ENCODE measurements at places on chromosomes 12 and 14. TPM values are rescaled to one million over a fixed set of nuclear protein-coding genes. Genes with fewer than 3 reads are reported as not detected.

PIWIL1 gene
- not detected for total RNA-seq

KCNA5 gene
- not detected for total RNA-seq

SAMD4A gene
- total RNA-seq: 2.9 TPM

LHX5 gene
- not detected for total RNA-seq

SLC7A8 gene
- total RNA-seq: not detected

DPY19L2 gene
- total RNA-seq: 0.70 TPM

VRTN gene
- 0.03 TPM for total RNA-seq

TMEM106C gene
- total RNA-seq: 223 TPM

BDKRB2 gene
- 0.87 TPM for total RNA-seq

GPRC5D gene
- total RNA-seq: not detected

CFAP251 gene
- total RNA-seq: 12.3 TPM

FGF6 gene
- not detected for total RNA-seq

DHRS2 gene
- not detected for total RNA-seq

KRT4 gene
- total RNA-seq: 2.5 TPM

IL31 gene
- not detected for total RNA-seq

All from Caki2 (cell line).